ENCODE measurements at places on chromosomes 7 and 10. TPM values are rescaled to one million over a fixed set of nuclear protein-coding genes. Genes with fewer than 3 reads are reported as not detected.

DNA sequence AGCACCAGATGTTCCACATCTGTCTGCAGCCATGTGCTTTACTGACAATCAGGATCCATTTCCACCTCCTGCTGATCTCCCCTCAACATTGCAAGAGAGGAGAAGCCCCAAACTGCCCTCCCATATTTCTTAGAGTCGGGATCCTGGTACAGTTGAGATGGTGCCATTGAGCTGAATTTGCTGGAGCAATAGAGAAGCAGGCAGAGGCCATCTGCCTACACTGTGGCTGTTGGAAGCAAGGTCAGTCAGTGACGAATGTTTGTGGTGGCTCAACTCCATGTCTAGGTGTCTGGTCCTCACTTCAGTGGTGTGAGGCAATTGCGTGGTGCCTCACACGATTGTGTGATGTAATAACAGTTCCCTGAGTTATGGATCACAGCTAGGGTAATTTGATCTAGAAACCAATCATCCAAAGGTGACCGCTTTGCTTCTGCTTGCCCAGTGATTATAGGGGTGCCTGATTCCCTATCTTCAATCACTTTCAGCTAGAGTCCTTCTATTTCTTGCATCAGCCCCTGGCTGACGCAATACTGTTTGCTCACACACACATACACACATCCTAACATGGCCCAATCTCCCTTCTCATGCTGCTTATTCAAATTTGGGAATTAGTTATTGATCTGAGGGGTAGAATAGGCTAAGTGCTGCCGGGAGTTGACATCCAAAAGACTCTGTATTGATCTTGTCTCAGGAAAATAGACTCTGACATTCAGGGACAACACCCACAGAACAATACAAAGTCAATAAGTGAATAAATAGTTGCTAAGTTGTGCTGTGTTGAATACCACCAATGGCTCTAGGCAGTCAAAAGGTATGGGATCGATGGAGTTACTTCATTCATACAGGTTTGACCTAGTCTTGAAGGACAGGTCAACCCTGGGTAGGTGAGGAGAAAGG, 46.1 kb upstream of the SLC35B4 start:
- H3K27me3 ChIP-seq: no peaks in the 10 kb centered on the region
- H3K27ac ChIP-seq: no peak overlapping the region
- DNase-seq: no peak
- no peak overlapping the region for H3K4me3 ChIP-seq
- H3K4me1 ChIP-seq: no peaks in the 10 kb centered on the region
- no peaks in the 10 kb centered on the region for H3K36me3 ChIP-seq

DNA sequence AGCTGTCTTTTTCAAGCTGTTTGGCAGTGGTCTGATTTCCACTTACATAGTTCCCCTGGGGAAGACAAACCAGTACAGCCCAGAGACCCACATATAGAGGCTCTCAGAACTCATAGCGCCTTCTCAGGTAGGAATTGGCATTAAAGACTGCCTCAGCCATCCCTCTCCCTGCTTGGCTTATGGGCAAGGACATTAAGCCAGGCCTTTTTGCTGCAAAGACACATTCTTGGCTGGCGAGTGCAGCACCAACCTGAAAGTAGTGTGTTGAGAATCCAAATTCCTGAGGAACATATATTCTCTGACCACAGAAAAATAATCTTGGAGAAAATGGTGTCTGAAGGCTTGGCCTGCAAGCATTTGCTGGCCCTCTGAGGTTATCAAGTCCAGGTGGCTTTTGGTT, 39.2 kb upstream of the HPS1 start:
- no peak overlapping the region for H3K4me3 ChIP-seq
- no peak overlapping the region for H3K27ac ChIP-seq
- no peak for DNase-seq
- H3K36me3 ChIP-seq: no peaks in the 10 kb centered on the region

- DNase-seq: no peak
- no peaks in the 10 kb centered on the region for H3K36me3 ChIP-seq
- no peaks in the 10 kb centered on the region for H3K27me3 ChIP-seq
- no peak overlapping the region for H3K4me3 ChIP-seq
- H3K27ac ChIP-seq: no peak overlapping the region
These were observed 1.1 kb upstream of the AQP1 start for GRCh38 chr7:30910411-30911073.

GRCh38 chr7:74387606-74388005, 66.1 kb upstream of the GTF2IRD1 start:
- no peaks in the 10 kb centered on the region for H3K27me3 ChIP-seq
- DNase-seq: no peak
- H3K4me3 ChIP-seq: no peak overlapping the region
- H3K27ac ChIP-seq: no peak overlapping the region
- no peaks in the 10 kb centered on the region for H3K4me1 ChIP-seq
- peaks cover 31% of the 10 kb centered on the region for H3K36me3 ChIP-seq

DNA sequence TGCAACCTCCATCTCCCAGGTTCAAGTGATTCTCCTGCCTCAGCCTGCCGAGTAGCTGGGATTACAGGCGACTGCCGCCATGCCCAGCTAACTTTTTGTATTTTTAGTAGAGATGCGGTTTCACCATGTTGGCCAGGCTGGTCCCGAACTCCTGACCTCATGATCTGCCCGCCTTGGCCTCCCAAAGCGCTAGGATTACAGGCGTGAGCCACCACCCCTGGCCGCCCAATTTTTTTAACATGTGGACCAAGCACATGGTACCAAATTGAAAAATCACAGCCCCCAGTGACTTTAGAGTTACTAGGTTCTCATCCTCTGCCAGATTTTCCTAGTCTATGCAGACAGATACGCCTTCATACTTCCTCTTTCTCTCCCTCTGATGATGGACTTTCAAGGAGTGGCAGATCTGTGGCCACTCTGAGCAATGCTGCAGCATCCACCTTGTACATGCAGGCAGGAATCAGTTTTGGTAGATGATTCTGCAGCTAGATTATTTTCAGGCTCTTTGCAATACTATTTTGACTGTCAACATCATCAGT, 34.0 kb upstream of the EZH2 start:
- no peaks in the 10 kb centered on the region for H3K4me1 ChIP-seq
- no peak for DNase-seq
- no peak overlapping the region for H3K27ac ChIP-seq
- H3K36me3 ChIP-seq: no peaks in the 10 kb centered on the region
- H3K4me3 ChIP-seq: no peak overlapping the region

DNA sequence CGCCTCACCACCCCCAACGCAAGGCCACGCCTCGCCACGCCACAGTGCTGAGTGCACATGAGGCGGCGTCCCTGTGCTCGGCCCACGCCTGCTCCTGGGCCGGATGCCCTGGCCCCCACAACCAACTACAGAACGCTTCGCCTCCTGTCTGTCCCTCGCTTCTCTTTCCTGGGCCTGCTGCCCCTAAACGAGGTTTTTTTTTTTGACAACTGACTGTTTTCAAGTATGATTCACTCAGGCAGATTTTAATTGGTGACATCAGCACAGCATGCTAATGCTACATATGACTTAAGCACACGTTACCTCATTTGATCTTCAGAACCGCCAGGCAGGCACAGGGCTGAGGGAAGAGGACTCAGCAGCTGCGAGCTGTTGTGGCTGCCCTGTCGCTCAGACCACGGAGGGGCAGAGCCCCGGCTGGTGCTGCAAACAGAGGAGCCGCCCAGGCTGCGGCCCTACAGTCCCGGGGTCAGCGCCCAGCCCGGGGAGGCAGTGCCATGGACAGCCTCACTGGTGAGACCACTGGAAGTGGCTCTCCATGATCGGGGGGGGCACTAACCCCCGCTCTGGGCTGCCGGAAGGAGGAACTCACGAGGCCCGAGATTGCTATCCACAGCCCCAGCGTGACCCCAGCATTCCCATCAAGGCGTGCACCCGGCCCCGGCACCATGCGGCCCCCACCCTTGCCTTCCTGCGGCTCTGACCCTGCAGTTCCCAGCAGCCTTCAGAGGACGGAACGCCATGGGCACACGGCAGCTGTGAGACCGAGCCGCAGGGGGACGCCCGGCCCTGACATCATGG, 212.8 kb downstream of the MAD1L1 start:
- H3K27ac ChIP-seq: no peak overlapping the region
- no peak overlapping the region for H3K4me3 ChIP-seq

DNA sequence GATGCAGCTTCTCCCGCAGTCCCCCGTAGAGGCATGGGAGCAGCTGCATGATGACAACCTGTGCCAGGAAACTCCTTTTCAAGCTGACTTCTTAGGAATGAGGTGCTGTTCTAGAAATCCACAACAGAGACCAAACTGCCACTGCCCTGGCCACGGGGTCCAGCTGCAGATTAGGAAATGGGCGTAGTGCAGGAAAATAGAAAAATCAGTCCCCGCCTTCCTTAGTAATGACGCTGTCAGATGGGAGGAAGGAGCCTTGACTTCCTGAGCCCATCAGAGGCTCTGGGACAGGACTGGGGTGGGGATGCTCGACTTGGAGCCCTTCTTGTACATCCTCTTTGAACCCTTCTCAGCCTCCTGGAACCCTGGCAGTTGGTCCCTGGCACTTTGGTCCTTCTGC, 227.8 kb upstream of the GRB10 start:
- no peaks in the 10 kb centered on the region for H3K36me3 ChIP-seq
- DNase-seq: no peak
- no peaks in the 10 kb centered on the region for H3K4me1 ChIP-seq
- H3K27me3 ChIP-seq: no peaks in the 10 kb centered on the region

GRCh38 chr10:70355051-70356021, 27.1 kb downstream of the LRRC20 start:
- no peaks in the 10 kb centered on the region for H3K27me3 ChIP-seq
- H3K4me1 ChIP-seq: no peaks in the 10 kb centered on the region
- no peak for DNase-seq
- no peak overlapping the region for H3K4me3 ChIP-seq
- H3K36me3 ChIP-seq: no peaks in the 10 kb centered on the region

- H3K27ac ChIP-seq: no peak overlapping the region
- H3K4me3 ChIP-seq: no peak overlapping the region
- no peaks in the 10 kb centered on the region for H3K27me3 ChIP-seq
- no peaks in the 10 kb centered on the region for H3K4me1 ChIP-seq
- H3K36me3 ChIP-seq: peaks cover 30% of the 10 kb centered on the region
- DNase-seq: no peak
These were observed 134.6 kb upstream of the TRIM24 start for GRCh38 chr7:138325434-138325833.

DNA sequence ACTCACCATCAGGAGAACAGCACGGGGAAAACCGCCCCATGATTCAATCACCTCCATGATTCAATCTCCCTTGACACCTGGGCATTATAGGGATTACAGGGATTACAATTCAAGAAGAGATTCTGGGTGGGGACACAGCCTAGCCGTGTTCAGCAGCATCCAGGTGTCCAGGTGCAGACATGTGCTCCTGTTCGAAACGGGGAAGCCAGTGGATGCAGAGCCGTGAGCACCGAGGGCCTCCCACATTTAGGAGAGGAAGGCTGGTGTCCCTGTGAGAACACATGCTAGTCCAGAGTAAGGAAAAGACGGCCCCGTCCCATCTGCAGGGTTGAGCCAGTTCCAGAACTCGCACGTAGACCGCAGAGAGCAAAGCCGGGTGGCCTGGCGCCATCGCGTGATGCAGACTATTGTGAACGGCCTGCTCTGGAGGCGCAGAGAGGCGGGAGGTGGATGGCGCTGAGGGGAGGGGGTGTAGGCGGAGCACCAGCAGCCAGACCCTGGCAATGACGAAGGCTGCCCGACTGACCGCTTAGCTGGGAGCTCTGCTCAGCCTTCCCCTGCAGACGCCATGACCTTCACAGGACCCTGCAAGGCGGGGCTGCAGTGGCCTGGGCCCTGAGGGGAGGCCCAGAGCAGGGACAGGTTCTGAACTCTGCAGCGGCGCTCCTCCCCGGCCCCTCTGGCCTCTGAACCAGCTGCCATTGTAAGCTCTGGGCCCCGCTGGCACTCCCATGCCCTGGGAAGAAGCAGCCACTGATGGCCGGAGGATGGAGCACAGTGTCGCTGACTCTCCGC, 141.6 kb upstream of the TCERG1L start:
- peaks cover 3% of the 10 kb centered on the region for H3K4me1 ChIP-seq
- H3K27me3 ChIP-seq: no peaks in the 10 kb centered on the region
- H3K4me3 ChIP-seq: no peak overlapping the region
- H3K36me3 ChIP-seq: no peaks in the 10 kb centered on the region
- DNase-seq: peak; percentile 89
- no peak overlapping the region for H3K27ac ChIP-seq

DNA sequence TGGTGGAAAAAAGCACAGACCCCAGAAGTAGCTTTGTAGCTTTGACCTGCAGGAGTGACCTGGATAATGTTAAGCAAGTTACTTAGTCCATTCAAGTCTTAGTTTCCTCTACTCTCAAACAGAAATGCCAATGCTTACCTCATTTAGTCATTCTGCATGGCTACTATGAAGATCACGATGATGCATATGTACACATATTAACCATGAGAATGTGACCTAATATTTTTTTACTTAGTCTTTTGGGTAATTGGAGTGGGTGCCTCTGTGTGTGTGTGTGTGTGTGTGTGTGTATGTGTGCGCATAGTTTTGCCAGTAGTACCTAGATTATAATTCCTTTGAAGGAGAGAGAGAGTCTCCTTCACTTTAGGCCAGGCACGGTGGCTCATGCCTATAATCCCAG, 95.8 kb downstream of the NRP1 start:
- no peak overlapping the region for H3K4me3 ChIP-seq
- no peaks in the 10 kb centered on the region for H3K36me3 ChIP-seq
- no peaks in the 10 kb centered on the region for H3K27me3 ChIP-seq
- DNase-seq: no peak
- H3K4me1 ChIP-seq: no peaks in the 10 kb centered on the region

GRCh38 chr10:92923416-92923815, 75.1 kb downstream of the EXOC6 start:
- H3K4me3 ChIP-seq: no peak overlapping the region
- no peaks in the 10 kb centered on the region for H3K4me1 ChIP-seq
- H3K27ac ChIP-seq: no peak overlapping the region
- no peak for DNase-seq
- H3K27me3 ChIP-seq: no peaks in the 10 kb centered on the region

DNA sequence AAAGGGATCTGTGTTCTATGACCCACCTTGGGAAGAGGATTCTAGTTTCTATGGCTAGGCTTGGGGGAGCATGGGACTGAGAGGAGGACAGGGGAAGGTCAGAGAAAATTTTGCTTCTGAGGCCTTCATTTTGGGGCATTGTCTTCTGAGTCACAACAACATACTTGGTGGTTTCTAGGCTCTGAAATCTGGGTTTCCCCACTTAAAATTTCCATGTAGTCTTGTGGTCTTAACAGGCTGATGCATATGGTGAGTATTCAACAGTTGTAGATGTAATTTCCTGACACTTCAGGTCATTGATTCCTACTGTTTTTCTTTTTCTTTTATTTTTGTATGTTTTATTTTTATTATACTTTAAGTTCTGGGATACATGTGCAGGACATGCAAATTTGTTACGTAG, 88.5 kb downstream of the ANKRD7 start:
- peaks cover 7% of the 10 kb centered on the region for H3K36me3 ChIP-seq
- no peak overlapping the region for H3K4me3 ChIP-seq
- H3K4me1 ChIP-seq: no peaks in the 10 kb centered on the region
- H3K27ac ChIP-seq: no peak overlapping the region

- no peaks in the 10 kb centered on the region for H3K27me3 ChIP-seq
- no peak overlapping the region for H3K27ac ChIP-seq
- no peak overlapping the region for H3K4me3 ChIP-seq
- no peaks in the 10 kb centered on the region for H3K4me1 ChIP-seq
- no peak for DNase-seq
These were observed 3.2 kb upstream of the CROT start for GRCh38 chr7:87342231-87342630.

Gene MRLN
- total RNA-seq: not detected

Gene DNMBP
- total RNA-seq: 25.6 TPM

Gene ADIRF
- total RNA-seq: not detected

Gene ITGB8
- 7.1 TPM for total RNA-seq

Gene DLX6
- not detected for total RNA-seq

Gene ANKRD30A
- total RNA-seq: not detected

Gene KCNIP2
- total RNA-seq: 2.6 TPM

Gene VIPR2
- total RNA-seq: 1.6 TPM

Gene MRPS24
- 116 TPM for total RNA-seq

Gene FGFR2
- total RNA-seq: 135 TPM

Gene TET1
- total RNA-seq: 53.4 TPM

Gene VWDE
- 15.9 TPM for total RNA-seq

Gene RARRES2
- total RNA-seq: 59.9 TPM

Gene CREB5
- total RNA-seq: 4.0 TPM

Data from H9 (cell line).